T-helper 9 cell (primary cell): ENCODE measurements at places on chromosomes 1 and 21.

GRCh38 chr1:1157914-1158710 is 15.6 kb upstream of the TTLL10 start:
- no peak for DNase-seq

- DNase-seq = no peak
Measured at GRCh38 chr1:99146129-99146848, 118.0 kb upstream of the PLPPR4 start.

DNA sequence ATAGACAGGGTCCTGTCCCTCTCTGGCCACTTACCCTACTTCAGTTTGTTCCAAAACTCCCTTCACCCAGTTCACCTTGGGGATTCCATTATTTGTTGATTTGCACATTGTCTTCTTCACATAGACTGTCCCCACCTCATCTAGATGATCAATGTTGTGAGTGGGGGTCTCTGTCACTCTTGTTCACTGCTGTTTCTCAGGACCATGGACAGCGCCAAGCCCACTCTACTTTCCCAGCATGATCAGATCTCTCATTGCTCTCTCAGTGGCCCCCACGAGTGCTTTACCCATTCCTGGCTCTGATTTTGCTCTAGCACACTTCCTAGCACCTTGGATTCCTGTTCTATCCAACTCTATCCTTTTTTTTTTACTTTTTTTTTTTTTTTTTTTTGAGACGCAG is 45.4 kb upstream of the IGSF21 start:
- no peak for DNase-seq

DNA sequence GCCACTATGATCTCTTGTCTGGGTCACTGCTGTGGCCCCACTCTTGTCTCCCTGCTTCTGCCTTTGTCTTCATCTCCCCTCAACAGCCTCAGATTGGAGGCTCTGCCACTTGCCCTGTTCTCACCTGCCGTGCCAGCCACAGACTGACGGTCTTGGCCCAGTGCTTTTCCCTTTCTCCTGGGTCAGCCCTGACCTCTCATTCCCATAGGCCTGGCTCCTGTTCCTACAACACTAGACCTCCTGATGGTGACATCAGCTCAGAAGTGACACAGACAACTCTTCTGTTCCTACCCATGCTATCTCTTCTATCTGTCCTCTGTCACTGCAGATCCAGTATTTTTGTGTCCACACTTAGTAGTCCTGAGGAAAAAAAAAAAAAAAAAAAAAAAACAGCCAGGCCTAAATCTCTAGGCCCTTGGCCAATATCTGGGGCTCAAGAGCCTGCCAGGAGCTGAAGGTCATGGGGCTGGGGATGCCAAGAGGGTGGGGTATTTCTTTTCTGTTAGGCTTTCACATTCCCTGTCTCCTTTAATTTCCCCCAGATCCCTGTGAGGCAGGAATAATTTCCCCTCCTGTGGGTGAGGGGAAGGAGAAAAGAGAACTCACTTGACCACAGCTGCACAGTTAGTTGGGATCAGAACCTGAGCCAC is 42.0 kb upstream of the FOXO6 start:
- no peak for DNase-seq

GRCh38 chr1:228037401-228038386 is 30.9 kb downstream of the WNT3A start:
- no peak for DNase-seq

- DNase-seq = no peak
Measured at GRCh38 chr1:64171797-64172281, 31.6 kb upstream of the UBE2U start.

GRCh38 chr1:35931446-35932157 is 697 bp downstream of the AGO3 start:
- DNase-seq = no peak

DNA sequence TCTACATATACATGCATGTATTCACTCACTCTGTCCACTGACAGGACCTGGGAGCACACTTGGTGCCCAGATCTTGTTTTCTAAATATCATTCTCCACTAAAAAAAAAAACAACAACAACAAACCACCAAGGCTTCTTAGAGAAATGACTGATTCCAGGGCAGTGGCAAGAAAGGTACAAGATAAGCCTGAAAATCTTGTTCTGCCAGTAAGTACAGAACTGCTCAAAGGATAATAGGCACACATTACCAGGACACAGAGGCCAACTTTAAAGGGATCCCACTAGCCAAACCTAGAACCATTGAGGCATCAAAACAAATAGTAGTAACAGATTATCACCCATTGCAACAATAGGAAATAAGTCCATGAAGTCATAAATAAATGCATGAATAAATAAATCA is 10.7 kb downstream of the HSD11B1 start:
- DNase-seq = no peak

GRCh38 chr1:117930484-117930883 is 945 bp downstream of the WDR3 start:
- no peak for DNase-seq

- no peak for DNase-seq
Measured at GRCh38 chr1:53637511-53638359, 101.2 kb downstream of the GLIS1 start.

GRCh38 chr21:29175408-29176134 is 45.1 kb downstream of the MAP3K7CL start:
- no peak for DNase-seq

GRCh38 chr1:218917656-218918055 is 256.0 kb upstream of the LYPLAL1 start:
- DNase-seq = no peak

DNA sequence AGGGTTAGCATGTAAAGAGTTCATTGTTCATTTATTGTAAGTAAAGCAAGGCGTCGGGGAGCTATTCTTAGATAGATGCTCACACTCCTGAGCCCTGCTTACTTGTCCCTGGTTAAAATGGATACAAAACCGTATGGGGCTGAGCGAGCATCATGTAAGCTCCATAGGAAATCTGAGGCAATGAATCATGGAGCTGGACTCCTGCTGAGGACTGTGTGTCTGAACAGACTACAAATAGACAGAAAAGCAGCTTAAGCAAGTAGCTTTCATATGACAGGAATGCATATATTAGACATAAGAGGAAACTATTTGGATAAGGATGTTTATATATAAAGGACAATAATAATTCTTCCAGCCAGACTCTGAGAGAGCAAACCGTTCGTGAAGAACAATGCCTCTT is 604.9 kb upstream of the PTBP2 start:
- DNase-seq = no peak

DNA sequence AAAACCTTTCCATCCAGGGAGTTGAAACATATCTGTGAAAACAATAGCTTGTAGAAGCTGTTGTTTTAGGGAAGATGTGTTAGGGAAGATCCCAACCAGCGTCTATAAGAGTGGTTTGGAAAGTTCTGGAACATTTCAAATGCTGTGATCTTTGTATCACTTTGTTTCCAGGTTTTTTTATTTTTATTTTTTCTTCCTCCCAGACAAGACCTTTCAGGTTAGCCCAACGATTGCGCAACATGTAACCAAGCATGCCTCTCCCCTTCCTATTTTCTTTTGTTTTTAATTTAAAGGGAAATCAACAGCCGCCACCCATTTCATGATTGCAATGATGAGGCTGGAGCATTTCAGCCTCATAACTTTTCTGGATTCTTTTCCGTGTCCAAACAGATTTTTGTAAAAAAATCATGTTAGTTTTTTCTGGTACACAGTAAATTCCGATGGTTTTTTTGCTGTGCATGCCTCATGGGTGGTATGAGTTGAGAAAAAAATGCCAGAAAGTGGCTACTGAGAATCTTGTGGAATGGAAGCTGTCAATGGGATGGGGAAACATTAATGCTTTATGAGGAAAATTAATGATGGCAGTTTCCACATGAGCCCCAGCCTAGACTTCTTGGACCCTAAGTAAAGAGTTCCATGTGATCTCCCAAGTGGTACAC is 109.3 kb downstream of the RUNX1 start:
- no peak for DNase-seq

GRCh38 chr1:244092293-244092963 is 41.3 kb downstream of the ZBTB18 start:
- no peak for DNase-seq

DNA sequence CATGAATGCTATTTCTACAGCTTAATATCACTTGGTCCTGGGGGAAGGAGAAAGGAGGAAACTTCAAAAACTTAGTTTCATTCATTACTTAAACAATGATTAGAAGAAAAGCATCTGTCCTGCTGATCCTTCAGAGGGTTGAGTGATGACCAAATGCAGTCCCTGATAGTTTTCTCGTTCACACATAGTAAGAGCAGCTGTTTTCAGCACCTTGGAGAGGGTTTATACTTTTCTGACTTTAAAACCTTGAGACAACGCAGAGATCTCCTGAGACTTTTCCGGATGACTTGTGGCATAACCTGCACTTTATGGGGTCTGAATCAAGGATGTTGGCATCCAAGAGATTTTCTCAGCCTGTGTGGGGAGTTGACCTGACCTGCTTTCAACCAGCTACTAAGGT is 94.0 kb upstream of the KCND3 start:
- DNase-seq = no peak

DNA sequence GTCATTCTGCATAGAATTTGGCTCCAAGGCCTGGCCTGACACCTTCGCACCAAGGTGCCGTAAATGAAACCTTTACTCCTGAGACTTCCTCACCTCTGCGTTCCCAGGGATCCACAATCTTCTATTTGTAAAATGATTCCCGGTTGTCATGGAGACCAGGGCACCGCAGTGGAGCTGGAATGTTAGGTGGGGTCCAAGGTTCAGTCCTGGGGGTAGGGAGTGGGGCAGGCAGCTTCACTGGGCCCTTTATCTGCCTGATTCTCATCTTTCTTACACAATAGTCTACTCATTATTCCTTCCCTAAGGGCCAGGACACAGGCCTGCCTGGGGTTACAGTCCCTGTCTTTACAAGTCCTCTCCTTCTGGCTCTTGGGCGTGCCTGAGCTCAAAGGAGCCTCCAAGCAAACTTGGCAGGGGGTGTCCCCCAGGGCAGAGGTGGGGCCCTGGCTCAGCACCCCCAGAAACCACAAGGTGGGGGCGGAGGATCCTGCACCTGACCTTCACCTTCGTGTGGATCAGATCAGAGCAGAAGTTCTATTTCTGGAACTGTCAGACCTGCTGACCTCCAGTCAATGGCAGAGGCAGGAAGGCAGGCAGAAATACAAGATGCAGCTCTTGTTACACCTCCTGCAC is 51.1 kb downstream of the RIPK4 start:
- no peak for DNase-seq

DNA sequence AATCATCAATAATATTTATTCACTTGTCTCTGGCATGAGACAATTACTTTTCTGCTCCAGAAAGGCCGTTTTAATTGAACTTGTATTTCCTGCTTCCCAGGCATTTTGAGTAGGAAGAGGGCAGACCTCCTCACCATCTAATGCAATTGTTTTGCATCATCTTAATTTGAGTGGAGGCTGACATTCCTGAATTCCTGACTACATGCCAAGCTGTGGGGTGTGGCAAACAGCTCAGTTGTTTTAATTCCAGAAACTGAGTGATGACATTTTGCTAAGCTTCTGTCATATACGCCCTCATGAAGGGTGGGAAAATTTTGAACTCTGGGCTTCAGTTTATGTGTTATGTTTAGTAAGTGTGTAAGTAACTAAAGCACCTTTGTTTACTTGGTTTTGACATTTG is 125.4 kb upstream of the USP25 start:
- no peak for DNase-seq

DNA sequence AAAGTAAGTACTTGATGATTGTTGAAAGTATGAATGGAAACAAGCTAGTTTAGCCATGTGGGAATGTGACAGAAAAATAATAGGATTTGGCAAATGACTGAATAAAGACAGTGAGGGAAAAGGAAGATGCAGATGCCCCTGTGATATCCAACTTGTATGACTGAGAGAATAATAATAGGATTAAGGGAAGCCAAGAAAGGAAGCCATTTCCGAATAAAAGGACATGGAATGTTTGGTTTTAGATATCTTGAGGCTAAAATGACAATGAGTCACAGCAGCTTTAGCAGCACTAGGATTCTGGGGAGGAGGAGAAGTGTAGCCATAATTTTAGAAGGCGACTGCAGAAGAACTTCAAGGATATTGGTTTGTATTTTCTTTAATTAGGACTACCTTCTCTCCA is 109.2 kb downstream of the TTLL7 start:
- DNase-seq = no peak

DNA sequence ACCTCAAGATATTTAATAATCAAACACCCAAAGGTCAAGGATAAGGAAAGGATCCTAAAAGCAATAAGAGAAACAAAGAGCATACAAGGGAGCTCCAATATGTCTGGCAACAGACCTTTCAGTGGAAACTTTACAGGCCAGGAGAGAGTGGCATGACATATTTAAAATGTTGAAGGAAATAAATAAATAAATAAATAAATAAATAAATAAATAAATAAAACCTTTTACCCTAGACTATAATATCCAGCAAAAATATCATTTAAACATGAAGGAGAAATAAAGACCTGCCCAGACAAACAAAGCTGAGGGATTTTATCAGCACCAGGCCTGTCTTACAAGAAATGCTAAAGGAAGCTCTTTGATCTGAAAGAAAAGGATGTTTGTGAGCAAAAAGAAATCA is 367.8 kb upstream of the PBX1 start:
- no peak for DNase-seq

DNA sequence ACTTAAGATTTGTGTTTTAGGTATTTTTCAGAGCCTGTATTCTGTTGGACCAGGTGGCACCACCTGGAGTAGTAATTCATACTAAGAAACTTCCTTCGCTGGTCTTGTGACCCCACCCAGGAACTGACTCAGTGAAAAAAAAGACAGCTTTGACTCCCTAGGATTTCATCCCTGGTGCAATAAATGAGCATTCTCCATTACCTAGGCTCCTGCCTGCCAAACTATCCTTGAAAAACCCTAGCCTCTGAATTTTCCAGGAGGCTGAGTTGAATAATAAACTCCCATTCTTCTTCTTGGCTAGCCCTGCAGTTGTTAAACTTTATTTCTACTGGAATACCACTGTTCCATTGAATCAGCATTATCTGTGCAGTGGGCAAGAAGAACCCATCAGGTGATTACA is 10.6 kb upstream of the RGS18 start:
- DNase-seq = no peak

- peak; percentile 72 for DNase-seq
Measured at GRCh38 chr1:27342778-27343638, 1.2 kb downstream of the SYTL1 start.

GRCh38 chr1:38025233-38025632 is 12.7 kb downstream of the UTP11 start:
- no peak for DNase-seq

DNA sequence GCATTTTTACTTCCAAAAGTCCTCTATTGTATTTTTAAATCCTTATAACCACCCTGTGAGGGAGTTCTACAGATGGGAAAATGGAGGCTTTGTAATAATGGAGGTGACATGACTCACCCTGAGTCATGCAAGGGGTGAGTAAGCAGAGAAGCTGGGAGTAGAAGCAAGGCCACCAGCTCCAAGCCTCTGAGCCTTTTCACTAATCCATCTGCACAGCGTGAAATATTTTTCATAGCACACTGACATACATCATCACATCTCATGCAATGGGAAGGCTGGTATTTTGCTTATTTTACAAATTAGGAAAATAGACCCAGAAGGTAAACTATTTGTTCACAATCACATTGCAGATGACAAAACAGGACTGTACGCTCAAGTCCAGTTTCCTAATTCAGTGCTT is 96.9 kb downstream of the KCNH1 start:
- DNase-seq = no peak
